Left ventricle myocardium inferior (tissue), 1 donor: ENCODE measurements at places on chromosomes 2 and 18. TPM values are rescaled to one million over a fixed set of nuclear protein-coding genes. Genes with fewer than 3 reads are reported as not detected.
A peak's percentile ranks its signal among the peaks of the same experiment; 100 is the strongest.

DNA sequence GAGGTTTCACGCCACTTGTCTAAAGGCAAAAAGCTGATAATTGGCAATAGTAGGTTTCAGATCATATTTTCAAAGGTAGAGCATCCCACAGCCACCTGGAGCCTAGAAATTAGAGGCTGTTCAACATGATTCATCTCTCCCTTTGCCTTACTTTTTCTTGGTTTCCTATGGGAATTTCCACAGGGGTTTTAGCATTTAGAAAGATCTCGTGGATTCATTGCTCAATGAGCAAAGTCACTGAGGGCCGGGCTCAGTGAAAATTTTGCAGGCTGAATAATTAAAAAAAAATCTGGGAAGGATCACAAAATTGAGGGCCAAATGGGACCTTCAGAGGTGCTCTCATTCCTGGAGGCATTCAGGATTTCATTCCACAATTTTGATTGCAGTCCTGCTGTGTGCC, 137.1 kb downstream of the VAPA start:
- DNase-seq: no peak

- no peak for DNase-seq
These were observed 74.3 kb downstream of the LYPD1 start for GRCh38 chr2:132595693-132596092.

- DNase-seq: no peak
These were observed 999 bp downstream of the INSIG2 start for GRCh38 chr2:118089139-118089800.

DNA sequence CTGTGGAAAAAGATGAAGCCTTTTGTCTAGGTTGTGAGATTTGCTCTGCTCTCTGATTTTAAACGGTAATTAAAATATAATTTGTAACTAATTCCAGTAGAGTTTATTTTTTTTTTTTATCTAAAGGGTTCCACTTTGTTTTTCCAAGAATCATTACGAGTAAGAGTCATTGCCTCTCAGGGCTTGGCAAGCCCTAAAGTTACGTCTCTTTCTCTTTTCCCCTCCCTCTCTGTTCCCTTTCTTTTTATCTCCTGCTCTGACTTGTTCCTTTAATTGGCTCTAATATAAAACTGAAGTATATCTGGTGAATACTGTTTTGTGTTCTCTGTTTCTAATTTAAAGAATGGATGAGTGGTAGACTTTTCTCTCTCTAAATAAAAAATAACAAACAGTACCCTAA, 75.8 kb downstream of the CALCRL start:
- DNase-seq: no peak

DNA sequence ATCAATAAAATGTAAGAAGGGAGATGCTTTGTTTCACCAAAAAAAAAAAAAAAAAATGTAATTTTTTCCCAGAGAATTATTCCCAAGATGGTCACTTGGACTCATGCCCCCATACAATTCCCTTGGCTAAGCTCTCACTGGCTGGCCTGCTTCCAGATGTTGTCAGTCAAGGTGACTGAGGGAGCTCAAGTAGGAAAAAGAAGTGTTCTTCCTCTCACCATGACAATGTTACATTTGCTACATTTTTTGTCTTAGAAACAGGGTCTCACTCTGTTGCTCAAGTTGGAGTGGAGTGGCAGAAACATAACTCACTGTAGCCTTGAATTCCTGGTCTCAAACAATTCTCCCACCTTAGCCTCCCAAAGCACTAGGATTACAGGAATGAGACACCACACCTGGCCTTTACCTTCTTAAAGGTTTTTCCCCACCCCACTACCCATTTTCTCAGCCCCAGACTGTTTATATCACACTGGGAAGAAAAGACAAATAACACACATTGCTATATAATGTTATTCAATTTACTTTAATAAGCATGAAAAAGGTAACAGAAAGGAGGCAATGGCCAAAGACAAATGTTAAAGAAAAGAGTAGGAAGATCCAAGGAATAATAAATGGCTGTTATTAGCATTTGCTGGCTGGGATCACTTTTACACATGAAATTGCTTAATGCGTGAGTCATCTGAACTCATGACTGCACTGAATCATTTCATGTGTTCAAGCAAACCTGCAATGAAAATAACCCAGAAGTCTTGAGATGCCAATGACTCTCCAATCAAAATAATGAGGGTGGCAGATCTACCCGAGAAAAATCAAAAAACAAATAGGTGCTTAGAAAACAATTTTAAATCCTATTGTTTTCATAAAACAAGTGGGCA, 45.2 kb downstream of the ACVR1 start:
- DNase-seq: no peak

GRCh38 chr18:63439334-63439733, 17.1 kb upstream of the VPS4B start:
- no peak for DNase-seq

DNA sequence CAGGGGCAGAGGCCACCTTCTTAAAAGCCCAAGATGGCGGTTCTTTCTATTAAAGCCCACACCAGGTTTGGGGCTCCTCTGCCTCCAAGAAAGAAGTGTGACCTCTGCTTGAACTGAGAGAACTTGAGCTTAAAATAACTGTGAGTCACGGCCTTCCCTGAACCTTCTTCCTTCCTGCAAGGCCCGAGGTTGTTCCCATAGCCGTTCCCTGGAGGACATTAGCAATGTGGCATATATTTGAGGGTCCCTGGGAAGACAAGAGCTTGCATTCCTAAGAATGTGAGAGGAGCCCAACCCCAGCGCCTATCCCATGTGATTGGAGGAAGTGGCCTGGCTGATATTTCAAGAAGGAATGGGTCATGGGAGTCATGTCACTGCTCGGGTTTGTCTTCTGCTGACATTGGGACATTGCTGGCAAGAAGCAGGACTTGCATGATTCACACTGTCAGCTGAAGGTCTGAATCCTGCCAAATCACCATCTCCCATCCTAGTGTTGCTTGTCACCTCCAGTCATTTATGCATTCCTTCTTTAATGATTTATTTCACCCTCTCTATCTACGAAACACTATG, 168.1 kb downstream of the TRIB2 start:
- peak; percentile 33 for DNase-seq

DNA sequence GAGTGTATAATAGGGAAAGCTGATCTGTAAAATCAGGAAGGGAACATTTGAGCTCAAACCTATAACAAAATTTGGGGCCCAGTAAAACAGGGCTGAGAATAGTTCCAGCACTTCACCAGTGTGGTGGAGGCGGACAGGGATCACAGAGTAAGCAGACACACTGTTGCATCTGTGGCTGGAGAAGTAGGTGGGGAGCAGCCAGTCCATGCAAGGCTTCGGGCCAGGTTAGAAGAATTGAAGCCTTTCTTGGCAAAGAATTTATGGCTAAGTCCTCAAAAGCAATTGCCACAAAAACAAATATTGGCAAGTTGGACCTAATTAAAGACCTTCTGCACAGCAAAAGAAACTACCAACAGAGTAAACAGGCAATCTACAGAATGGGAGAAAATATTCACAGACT, 93.8 kb upstream of the ZBTB14 start:
- DNase-seq: no peak

- peak; percentile 44 for DNase-seq
These were observed 38.2 kb upstream of the MAP3K20 start for GRCh38 chr2:173037245-173038120.

DNA sequence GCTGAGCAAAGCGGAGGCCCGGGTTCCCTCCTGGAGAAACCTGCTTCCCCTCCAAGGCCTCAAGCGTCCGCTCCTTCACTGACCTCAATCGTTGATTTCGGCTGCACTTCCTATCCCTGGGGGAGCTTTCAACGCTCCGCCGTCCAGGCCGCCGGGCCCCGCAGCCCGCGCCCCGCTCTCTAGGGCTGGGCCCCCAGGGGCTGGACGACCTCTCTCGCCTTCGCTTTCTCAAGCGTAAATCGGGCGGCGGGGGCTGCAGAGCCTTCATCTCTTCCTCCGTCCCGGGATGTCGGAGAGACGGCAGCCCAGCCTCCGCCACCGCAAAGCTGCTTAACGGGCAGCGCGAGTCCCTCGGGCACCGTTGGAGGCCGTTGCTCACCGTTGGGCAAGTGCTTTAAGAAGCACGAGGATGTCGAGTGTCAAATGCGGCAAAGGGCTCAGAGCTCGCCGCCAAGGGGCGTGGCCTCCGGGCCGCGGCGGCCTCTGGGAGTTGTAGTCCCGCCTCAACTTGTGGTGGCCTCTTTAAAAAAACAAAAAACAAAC, 8.5 kb downstream of the HES6 start:
- DNase-seq: peak; percentile 74

DNA sequence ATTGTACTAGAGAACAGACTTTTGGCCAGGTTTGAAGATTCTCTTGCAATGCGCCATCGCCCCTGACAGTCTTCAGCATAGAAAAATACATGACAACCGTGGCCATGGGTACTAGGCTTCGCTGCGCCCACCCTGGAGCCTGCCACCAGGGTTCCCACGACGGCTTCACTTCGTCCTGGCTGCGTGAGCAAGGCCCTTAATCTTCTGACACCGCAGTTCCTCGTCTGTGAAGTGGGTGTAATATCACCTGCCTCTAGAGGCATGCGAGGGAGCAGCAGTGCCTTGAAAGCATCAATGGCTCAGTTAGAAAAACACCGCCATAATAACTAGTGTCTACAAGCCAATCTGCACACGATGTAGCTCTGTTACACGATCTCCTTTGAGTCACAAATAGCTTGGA, 175.2 kb upstream of the HS6ST1 start:
- DNase-seq: no peak

GRCh38 chr18:70931942-70932814, 643.3 kb downstream of the SOCS6 start:
- DNase-seq: no peak

GRCh38 chr2:15812187-15812780, 128.1 kb upstream of the MYCN start:
- DNase-seq: no peak

DNA sequence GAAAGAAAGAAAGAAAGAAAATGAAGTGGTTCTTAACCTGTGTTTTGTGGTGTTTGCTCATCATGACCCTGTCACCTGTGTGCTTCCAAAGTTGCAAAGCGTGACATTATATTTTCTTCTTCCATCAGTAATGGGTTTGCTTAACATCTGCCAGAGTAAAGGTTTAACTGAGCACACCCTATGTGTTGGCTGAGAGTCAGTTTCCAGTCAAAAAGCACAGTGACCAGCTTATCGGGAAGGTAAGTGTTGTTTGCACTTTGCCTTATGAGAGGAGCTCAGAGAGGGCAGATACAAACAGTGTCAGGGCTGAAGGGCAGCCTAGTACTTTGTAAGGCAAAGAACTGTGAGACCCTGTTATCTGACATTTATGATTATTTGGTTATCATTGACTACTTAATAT, 406.2 kb upstream of the CWC22 start:
- no peak for DNase-seq

- DNase-seq: no peak
These were observed 99.1 kb upstream of the NEUROD1 start for GRCh38 chr2:181779288-181780021.

DNA sequence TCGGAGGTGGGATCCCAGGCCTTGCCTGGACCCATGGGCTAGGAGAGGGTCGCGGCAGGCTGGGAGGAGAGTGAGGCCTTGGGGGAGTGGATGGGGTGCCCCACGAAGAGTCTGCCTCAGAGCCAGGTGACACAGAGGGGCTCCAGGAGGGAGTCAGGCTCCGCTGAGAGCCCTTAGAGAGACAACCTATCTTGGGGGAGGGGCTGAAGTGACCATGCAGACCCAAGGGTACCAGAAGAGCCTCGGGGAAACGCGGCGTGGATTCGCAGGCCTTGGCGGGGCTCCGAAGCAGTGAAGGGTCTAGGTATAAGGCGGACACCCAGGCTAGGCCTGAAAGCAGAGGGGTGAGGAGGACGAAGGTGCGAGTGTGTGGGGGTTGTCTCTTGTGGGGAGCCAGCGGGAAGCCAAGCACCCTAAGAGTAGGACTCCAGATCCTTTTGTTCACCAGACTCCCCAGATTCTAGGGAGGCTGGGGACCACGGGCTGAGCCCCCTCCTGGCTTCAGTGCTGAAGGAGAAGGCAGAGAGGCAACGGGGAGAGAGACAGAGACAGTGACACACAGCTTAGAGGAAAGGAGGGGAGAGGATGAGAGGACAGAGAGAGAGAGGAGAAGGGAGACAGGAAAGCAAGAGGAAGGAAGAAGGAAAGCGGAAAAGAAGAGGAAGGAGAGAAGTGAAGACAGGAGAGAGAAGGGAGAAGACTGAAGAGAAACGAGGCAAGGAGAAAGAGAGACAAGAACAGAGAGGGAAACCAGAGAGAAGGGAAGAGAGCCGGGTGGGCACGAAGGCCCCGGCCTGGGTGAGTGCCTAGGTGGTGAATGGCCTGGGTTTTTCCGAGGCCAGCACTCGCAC, 1.1 kb upstream of the HOXD11 start:
- DNase-seq: no peak

GRCh38 chr2:73290049-73290839, 3.1 kb downstream of the EGR4 start:
- no peak for DNase-seq

DNA sequence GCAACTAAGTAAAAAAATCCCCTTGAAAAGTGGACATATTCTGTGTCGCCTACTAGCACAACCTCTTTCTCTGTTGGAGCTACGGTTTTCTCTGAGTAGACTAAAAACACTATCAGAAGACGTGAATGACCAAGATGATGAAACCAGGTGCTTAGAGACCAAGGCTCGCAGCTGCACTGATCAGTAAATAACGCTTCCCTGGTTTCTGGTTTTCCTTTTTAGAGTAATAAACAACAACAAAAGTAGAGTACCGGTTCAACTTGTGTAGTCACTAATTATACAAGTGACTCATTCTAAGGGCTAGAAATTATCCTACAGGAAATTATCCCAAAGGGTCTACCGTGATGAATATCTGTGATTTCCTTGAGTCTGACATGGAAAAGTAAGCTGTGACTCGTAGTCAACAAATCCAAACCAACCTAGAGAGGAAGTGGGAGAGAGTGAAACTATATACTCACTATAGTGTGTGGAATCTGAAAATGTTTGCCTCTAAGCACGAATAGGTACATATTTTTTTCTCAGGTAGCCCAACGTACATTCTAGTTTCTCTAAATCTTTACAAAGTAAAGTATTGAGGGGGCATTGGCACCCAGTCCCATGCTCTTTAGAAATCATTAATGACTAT, 17.8 kb downstream of the RASGRP3 start:
- no peak for DNase-seq

The PNO1 gene
- total RNA-seq: 8.2 TPM

The XIRP2 gene
- total RNA-seq: 364 TPM

The KCTD1 gene
- total RNA-seq: 6.4 TPM

The SULT1C4 gene
- 2.7 TPM for total RNA-seq

The DUSP19 gene
- total RNA-seq: 11.4 TPM

The RAD51AP2 gene
- total RNA-seq: 0.14 TPM

The TACR1 gene
- total RNA-seq: 0.22 TPM

The CCDC74B gene
- total RNA-seq: 0.44 TPM

The MATN3 gene
- total RNA-seq: 0.22 TPM
